ENCODE measurements at places on chromosomes 11 and 22.

- DNase-seq: no peak
These were observed 69.3 kb downstream of the SEZ6L start for GRCh38 chr22:26238596-26238995.

GRCh38 chr22:17767233-17768065, 6.8 kb downstream of the BID start:
- no peak for DNase-seq

- DNase-seq: peak; percentile 57
These were observed 1.1 kb downstream of the SRSF8 start for GRCh38 chr11:95067841-95068219.

DNA sequence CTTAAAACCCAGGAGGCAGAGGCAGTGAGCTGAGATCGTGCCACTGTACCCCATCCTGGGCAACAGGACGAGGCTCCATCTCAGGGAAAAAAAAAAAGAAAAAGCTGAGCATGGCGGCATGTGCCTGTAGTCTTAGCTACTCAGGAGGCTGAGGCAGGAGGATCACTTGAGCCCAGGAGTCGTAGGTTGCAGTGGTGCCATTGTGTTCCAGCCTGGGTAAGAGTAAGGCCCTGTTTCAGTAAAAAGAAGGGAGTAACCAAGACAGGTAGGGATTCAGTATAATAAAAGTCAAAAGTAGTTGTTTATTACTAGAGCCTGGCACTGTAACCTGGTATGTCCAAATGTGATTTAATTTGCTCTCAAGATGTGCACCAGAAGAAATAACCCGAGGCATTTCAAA, 8.1 kb upstream of the RAB30 start:
- no peak for DNase-seq

DNA sequence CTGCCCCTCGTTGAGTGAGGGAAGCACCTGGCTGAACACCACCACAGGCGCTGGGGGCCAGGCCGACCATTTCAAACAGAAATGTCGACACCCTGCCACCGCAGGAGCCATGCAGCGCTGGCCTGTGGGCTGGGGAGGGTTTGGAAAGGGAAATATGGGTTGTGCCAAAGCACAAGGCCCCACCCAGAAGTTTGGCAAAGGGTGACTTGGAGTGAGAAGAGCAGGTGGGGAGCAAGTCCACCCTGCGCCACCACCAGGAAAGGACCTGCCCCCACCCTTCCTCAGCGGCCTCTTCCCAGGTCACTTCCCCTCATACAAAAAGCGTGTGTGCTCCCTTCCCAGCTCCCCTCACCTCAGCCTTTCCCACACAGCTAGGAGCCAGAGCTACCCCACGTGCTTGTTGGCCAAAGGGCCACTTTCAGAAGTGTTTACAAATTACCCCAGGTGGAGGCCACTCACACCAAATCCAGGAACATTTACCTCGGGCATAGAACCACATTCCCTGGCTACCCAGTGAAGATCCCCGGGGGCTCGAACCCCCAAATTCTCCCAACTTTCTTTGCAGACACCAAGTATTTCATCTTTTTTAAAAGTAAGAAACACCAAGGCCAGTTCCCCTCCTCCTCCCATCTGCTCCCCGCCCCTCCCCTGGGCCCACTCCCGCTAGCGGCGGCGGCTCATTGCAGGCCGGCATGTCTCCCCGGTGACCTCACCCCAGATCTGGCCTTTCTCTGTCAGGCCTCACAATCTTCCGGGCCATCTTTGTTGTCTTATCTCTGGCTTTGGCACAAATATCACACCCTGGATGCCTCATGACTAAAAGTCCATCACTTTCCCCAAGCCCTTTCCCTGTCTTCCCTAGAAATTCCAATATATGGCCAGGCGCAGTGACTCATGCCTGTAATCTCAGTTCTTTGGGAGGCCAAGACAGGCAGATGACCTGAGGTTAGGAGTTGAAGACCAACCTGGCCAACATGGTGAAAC, 20.5 kb upstream of the SCGB1A1 start:
- DNase-seq: no peak

- no peak for DNase-seq
These were observed 3.5 kb upstream of the ELMOD1 start for GRCh38 chr11:107587306-107587979.

GRCh38 chr11:116229236-116229970, 543.4 kb downstream of the BUD13 start:
- DNase-seq: no peak

GRCh38 chr11:44885065-44885810, 65.4 kb downstream of the TP53I11 start:
- no peak for DNase-seq

DNA sequence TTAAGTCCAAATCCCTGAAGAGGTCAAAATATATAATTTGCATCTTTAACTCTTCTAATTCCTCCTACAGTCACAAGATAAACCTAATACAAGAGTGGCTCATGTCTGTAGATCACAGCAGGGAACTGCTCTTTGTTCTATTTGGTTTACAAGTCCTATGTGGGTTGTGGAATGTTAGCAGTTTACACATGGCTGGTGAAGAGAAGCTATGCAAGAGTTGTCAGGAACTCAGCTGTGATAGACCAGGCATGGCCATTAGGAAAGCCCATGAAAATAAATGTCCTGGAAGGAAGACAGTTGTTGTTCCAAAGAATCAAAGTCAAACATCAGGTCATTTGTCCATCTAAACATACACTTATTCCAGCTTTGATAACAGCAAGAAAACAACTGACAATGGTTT, 312.4 kb upstream of the PITPNB start:
- DNase-seq: no peak

DNA sequence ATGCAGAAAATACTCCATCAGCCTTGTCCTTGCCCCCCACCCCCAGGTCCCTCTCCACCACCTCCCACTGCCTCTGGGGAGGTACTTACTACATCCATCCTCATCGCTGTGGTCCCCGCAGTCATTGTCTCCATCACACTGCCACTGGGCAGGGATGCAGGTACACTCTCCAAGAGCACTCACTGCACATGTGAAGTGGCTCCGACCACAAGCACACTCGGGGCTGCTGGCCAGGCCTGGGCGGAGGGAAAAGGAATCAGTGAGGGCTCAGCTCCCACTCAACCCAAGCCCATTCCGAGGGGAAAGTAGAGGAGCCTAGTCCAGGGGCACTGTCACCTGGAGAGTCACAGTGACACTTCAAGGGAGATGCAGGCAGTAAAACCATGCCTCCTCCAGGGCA, 15.7 kb downstream of the LRP4 start:
- no peak for DNase-seq

DNA sequence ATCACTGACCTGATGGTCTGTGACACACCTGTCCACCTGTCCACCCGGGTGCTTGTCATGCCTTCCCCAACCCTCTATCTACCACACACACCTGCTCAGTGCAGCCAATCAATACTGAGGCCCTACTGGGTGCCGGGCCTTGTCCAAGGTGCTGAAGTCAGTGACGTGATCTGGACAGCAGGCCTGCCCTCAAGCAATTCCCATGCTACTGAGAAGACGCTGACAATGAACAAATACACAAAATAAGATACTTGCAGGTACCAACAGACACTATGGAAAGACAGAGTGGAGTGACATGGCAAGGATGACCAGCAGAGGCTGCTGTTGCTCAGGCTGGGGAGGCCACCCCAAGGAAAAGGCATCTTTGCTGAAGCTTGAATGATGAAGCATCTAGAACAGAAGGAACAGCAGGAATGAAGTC, 21.2 kb downstream of the PLAAT3 start:
- no peak for DNase-seq

DNA sequence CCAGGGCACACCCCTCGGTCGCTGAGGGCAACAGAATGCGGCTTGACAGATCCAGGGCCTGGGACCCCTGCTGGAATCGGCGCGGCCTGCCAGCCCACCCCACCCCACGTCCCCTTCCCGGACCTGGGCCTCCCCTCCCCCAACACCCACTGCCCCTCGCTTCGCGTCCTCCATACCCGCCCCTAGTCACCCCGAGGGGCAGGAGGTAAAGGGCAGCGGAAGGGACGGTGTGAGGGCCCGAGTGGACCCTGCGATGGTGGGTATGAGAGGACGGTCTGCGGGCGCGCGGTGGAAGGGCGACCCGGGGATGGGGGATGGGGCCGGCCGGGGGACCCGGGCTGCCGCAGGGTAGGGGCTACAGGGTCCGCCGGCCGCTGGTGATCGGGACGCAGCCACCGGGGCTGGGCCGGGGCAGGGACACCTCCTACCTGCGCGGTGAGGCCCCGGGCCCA, 311 bp downstream of the APBB1 start:
- DNase-seq: no peak

- no peak for DNase-seq
These were observed 4.4 kb downstream of the TTC38 start for GRCh38 chr22:46272196-46272595.

GRCh38 chr11:87219266-87219665, 181.5 kb downstream of the TMEM135 start:
- no peak for DNase-seq

DNA sequence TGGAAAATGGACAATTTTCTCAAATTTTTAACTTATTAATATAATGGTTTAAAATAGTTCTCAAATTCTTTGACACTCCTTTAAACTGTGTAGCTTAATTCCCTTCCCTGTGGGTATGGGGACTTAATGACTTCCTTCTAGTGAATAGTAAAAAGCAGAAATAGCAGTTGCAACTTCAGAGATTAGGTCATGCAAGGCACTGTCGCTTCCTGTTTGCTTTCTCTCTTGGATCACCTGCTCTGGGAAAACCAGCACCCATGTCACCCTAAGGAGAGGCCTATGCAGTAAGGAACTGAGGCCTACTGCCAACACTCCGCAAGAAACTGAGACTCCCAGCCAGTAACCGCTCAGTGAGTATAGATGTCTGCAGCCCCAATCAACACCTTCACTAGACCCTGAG, 5.5 kb upstream of the PANX3 start:
- DNase-seq: no peak

DNA sequence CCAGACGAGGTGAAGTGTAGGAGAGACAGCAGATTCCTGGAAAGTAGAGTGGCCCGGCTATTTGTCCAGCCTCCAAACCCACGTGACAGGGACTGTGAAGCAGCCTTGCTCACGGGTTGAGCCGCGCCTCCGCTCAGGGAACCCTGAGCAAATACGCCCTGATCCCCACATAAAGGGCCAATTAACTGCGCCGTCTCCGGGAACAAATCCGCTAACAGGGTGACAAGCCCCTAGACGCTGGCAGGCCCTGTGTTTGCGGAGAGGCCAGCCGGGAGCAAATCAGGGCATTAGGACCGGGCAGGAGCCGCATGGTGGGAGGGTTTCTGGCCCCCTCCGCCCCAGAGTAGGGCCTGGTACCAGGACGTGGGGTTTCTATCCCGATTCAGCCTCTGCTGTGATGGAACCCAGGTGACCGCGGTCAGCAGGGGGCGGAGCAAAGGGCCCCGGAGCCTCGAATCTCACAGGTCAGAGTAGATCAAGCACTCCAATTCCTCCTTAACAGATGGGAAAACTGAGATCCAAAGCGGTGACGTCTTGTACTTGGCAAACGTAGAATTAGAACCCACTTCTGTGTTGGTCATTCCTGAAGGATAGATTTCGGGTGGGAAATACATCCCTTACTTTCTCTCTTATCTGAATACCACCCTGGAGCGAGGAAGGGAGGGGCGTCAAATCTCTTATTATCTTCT, 2.0 kb upstream of the ROBO3 start:
- DNase-seq: no peak

GRCh38 chr11:130600139-130600538, 151.7 kb downstream of the ADAMTS15 start:
- DNase-seq: no peak

GRCh38 chr11:9069862-9070470, 21.4 kb downstream of the SCUBE2 start:
- DNase-seq: no peak

DNA sequence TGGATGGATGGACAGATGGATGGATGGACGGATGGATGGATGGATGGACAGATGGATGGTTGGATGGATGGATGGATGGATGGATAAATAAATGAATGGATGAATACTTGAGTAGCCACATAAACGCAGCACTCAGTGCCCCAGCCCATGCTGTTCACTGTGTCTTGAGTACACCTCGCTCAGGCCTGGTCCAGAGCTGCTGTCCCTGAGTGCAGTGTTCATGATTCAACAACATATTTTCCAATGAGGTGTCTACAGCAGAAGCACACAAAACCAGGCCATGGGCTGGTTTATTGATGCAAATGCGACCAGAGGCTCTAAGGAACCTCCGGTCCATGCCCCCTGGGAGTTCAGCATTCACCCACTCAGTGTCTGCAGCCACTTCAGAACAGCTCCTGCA, 584.3 kb downstream of the BRD1 start:
- DNase-seq: no peak

- no peak for DNase-seq
These were observed 680 bp downstream of the IFT46 start for GRCh38 chr11:118565051-118565450.

- no peak for DNase-seq
These were observed 28.4 kb downstream of the CCDC90B start for GRCh38 chr11:83257761-83258168.

DNA sequence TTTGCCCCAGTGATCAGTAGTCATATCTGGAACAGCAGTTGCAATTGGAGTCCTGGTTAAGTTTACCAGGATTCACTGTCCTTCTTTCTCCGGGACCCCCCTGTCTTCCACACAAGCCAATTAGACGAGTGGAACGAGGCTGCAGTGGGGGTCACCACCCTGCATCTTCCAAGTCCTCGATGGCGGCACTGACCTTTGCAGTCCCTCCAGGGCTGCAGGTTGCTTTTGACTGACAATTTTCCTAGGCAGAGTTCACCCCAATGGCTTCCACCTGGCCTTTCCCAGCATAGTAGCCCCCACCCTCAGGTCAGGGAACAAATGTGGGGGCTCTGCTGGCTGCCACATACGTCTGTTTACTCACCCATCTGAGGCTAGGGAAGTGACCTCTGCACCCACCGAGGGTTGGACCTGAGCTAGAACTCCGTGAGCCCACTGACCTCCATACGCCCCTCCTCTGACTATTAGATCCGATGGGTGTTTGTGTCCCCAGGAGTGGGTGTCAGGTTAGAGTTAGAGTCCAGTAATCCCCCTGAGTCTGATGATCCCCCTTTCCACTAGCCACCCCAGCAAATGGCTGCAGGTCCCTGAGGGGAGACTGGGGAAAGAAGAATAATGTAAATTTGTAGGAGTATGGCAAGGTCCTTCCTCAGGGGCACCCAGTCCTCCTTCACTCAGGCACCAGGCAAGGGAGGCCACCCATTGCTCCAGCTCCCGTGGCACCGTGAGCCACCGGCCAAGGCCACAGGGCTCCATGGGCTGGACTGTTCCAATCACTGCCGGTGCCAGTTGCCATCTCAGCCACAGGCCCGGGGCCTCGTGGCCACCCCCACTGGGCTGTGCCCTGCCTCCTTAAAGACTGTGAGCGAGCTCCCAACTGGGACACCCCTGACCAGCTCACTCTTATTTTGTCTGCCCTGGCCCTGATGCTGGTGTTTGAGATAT, 5.5 kb downstream of the C11orf21 start:
- DNase-seq: no peak
